M059J (cell line): ENCODE measurements at places on chromosomes 4 and X.

- DNase-seq: no peak
Measured at GRCh38 chr4:14925471-14925870, 76.8 kb upstream of the CPEB2 start.

GRCh38 chrX:69076088-69076487 lies 89.2 kb downstream of the PJA1 start:
- no peak for DNase-seq

DNA sequence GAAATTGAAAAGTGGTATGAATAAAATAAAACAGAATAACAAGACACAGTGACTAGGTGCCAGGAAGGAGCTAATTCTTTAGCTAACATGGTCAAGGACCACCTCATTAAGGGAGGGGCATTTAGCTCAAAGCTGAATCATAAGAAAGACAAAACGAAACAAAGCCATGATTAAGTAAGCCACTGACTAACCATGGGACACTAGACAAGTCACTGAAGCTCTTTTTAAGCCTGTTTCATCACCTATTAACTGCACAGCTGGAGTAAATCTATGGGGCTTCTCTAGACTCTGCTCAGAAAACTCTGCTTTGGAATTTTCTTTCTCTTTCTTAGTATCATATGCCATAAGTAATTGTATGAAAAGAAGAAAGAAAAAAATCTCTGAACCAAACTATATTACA lies 49.8 kb upstream of the C1QTNF7 start:
- DNase-seq: peak; percentile 46

DNA sequence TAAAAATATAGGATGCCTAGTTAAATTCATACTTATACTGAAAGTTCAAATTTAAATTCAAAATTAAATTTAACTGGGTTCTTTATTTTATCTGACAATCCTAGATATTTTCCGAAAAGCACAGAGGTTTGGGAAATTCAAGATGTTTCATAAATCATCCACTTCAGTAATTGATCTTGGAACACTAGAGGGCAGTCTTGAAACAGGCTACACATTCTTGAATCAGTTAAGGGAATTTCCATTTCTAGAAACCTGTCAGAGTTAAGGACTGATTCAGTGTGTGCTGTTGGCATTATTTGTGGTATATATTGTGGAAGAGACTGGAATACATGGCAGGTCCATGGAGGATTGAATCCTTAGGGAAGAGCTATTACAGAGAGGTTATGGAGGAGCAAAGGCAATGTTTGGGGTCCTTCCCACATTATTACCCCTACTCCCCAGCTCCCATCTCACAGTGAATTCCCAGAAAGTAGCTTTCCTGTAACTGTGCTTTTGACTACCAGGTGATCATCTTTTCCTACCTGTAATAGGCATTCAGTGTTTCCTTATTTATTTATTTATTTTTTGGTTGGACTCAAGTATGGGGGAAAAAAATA lies 92.9 kb downstream of the EGF start:
- peak; percentile 64 for DNase-seq

DNA sequence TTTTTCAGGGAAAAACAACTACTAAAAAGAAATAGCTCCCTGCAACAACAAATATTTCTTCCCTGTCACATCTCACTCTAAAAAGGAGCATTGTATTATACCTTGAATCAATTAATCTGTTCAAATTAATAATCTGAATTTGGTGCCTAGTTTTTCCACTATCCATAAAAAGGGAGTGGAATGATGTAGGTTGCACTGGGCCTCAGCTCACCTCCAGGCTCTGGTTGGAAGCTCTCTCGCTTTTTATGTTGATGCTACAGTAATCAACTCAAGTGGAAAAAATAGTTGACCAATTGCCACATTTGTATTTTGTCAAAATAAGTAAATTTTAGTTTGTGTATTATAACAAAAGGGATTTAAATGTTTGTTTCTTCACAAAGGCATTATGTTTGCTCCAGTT lies 126.1 kb downstream of the MAD2L1 start:
- no peak for DNase-seq

DNA sequence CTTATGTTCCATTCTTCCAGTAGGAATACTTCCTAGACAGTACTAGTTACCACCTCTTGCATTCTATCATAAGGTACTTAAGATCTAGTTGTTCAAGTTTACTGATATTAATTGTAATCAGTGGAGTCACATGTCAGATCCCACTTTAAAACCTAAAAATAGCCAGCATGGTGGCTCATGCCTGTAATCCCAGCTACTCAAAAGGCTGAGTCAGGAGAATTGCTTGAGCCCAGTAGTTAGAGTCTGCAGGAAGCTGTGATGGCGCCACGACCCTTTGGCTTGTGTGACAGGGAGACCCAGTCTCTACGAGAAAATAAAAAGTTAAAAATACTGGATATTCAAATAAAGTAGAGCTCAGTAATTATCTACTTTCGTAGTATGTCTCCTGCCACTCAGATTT lies 57.7 kb downstream of the MAD2L1 start:
- no peak for DNase-seq

- peak; percentile 58 for DNase-seq
Measured at GRCh38 chr4:169795585-169795984, 37.8 kb upstream of the HPF1 start.

DNA sequence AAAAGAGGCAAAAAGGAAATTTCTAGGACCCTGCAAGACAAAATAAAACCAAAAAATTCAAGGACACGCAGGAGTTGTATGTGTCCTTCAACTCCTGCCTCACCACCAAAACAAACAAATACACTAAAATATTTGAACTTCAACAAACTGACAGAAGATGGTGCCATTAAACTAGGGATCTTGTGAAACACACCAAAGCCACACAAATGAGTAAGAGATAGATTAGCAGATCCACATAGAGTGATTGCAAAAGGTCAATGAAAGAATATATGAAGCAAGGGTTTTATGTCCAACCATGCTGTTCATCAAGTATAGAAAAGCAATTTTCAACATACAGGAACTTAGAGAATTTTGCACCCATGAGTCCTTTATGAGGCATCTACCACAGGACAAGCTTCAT lies 40.1 kb upstream of the SCML1 start:
- DNase-seq: peak; percentile 20

GRCh38 chrX:16778545-16778944 lies 7.7 kb upstream of the TXLNG start:
- no peak for DNase-seq

- DNase-seq: no peak
Measured at GRCh38 chr4:37591349-37591748, 94.8 kb downstream of the RELL1 start.

GRCh38 chr4:34731070-34731469 lies 1513.2 kb downstream of the ARAP2 start:
- peak; percentile 31 for DNase-seq

GRCh38 chrX:41381685-41382084 lies 47.7 kb downstream of the DDX3X start:
- DNase-seq: peak; percentile 98

DNA sequence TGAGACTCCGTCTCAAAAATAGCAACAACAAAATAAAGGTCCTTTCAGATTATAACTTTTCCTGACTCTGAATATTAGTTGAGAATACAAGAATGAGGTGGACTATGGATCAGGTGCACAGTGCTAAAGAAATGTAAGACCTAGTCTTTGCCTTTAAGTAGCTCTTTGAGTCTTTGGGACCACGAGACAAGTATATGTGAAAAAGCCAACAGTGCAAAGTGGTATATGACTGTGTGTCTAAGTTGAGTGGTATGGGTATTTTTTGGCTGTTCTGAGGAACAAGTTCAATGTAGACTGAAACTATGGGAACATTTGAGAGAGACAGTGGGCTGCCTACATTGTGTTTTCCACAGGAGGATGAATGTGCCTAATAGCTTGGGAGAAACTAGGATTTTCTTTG lies 2.8 kb downstream of the GAB1 start:
- no peak for DNase-seq

DNA sequence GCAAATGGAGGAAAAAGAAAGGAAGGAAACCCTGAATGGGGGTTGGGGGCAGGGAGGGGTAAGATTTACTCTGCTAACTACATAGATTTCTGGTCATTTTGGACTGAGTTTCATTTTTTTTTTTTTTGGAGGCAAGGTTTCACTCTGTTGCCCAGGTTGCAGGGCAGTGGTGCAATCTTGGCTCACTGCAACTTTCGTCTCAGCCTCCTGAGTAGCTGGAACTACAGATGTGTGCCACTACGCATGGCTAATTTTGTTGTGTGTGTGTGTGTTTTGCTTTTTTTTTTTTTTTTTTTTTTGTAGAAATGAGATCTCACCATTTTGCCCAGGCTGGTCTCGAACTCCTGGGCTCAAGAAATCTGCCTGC lies 223.5 kb downstream of the APBB2 start:
- DNase-seq: no peak

DNA sequence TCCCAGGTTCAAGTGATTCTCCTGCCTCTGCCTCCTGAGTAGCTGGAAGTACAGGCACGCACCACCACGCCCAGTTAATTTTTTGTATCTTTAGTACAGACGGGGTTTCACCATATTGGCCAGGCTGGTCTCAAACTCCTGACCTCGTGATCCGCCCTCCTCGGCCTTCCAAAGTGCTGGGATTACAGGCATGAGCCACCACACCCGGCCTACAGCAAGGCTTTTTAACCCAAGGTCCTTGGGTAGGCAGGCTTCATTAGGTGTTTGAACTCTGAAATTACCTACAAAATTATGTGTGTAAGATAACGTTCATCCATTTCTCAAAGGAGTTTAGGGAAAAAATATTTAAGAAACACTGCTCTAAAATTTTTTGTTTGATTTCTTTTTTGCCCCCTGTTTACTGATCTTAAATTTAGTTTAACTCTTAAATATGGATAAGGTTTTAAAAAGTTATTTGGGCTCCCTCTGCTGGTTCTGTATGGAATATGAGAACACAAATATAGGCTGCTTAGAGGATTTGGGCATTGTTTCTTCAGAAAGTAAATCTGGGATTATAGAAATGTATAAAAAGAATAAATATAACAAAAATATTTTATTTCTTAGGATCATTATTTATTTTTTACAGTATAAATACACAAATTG lies 92.8 kb downstream of the CBR4 start:
- peak; percentile 46 for DNase-seq
